Left hindlimb (tissue), 1 donor: ENCODE measurements at places on chromosomes 1 and 21.

DNA sequence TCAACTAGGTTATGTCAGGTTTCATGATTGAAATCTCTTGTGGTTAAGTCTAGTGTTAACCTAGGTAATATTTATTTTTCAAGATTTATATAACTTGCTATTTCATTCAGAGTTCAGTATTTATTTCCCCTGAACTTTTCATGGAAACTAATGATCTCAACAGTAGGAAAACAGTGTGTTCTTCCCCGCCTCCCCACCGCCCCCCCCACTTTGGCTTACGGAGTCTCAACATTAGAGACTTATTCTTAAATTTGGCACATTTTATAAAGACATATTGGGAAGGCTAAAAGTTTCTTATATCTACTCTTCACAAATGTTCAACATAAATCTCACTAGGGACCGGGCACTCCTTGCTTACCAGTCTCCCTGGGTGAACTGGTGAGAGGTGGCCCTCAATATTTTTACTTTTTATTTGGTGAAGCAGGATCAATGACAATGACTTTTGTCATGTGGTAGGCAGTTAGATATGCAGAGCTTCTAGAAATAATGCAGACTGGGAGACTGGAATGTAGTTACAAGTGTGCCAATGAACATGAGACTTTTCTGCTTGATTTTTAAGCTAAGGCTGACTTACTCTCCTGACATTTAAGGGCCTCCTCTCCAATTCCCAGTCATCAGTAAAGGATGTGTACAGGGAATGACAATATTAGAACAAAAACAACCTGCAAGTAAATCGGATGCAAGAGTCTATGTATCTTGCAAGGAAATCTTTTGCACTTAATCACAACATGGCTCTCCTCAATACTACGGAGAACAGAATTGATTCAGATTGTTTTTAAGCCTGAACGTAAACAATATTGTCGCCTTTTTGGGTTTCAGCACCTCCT is 1.7 kb upstream of the MAN1A2 start:
- DNase-seq, result no peak

GRCh38 chr21:45050345-45050796 is 24.0 kb upstream of the ADARB1 start:
- no peak for DNase-seq

GRCh38 chr1:183773482-183774274 is 31.2 kb upstream of the RGL1 start:
- DNase-seq, result no peak

GRCh38 chr1:24107462-24108138 is 4.3 kb downstream of the MYOM3 start:
- peak; percentile 23 for DNase-seq

DNA sequence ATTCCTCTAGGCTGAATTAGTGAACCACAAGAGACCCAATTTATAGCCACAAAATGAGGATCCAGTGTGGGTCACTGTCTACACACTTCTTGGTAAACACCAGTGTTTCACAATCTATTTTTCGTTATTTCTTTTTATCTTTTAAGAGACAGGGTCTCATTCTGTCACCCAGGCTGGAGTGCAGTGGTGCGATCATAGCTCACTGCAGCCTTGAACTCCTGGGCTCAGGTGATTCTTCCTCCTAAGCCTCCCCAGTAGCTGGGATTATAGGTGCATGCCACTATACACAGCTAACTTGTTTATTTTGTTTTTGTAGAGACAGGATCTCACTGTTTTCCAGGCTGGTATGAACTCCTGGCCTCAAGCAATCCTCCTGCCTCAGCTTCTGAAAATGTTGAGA is 29.3 kb upstream of the SLC45A3 start:
- no peak for DNase-seq

DNA sequence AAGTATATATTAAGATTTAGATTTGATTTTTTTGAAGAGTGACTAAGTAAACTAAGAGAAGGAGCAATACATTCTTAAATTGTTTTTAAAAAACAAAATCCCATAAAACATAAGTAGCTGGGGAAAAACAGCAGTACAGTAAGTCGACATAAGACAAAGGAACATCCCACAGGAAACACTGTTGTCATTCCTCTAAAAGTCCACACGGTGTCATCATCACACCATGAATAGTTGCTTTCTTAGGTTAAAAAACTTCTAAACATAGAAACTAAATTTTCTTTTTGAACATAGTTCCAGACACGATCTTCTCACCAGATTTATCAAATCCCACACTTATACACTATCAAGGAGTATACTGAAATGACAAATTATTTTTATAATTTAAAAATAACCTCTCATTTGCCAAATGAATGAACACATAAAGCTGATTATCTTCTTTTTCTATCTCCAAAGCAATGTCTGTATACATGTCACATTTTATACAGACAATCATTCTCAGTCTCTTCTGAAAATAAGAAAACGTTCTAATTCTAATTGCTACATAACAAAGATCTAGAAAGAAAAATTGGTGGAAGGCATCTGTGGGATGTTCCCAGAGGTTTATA is 15.8 kb downstream of the ODF2L start:
- no peak for DNase-seq

DNA sequence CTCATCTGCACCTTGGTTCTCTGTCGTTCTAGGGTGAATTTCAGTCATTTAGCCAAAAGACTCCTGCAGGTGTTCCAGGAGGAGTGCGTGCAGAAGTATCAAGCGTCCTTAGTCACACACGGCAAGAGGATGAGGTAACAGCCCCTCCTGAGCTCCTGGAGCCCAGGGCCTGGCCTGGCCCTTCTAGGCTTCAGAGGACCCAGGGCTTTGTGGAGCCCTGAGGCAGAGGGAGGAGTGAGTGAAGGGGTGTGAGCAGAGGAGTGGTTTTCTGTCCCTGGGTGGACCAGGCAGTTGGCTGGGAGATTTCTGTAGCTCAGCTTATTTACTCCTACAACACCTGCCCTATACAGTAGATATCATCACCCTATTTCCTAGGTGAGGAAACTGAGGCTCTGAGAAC is 15.7 kb upstream of the RASSF5 start:
- DNase-seq, result no peak
